ENCODE measurements at places on chromosomes 5 and 9.

GRCh38 chr5:86565197-86565789 lies 52.4 kb upstream of the COX7C start:
- DNase-seq = no peak

DNA sequence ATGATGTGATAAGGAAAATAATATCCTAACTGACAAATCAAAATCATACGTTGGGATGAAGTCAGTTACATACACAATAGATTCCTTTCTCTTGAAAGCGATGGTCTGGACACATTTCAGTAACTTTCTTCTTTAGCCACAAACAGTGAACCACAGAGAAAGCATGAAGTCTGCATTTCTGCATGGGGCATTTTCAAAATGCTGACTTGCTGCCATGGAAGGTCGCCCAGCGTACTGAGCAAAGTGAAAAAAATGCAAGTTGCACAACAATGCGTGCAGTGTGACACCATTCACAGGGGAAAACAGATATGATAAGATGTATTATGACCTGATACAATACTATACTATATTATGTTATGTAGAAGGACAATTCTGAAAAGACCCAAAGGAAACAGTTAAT lies 146.3 kb downstream of the SNX18 start:
- no peak for DNase-seq

DNA sequence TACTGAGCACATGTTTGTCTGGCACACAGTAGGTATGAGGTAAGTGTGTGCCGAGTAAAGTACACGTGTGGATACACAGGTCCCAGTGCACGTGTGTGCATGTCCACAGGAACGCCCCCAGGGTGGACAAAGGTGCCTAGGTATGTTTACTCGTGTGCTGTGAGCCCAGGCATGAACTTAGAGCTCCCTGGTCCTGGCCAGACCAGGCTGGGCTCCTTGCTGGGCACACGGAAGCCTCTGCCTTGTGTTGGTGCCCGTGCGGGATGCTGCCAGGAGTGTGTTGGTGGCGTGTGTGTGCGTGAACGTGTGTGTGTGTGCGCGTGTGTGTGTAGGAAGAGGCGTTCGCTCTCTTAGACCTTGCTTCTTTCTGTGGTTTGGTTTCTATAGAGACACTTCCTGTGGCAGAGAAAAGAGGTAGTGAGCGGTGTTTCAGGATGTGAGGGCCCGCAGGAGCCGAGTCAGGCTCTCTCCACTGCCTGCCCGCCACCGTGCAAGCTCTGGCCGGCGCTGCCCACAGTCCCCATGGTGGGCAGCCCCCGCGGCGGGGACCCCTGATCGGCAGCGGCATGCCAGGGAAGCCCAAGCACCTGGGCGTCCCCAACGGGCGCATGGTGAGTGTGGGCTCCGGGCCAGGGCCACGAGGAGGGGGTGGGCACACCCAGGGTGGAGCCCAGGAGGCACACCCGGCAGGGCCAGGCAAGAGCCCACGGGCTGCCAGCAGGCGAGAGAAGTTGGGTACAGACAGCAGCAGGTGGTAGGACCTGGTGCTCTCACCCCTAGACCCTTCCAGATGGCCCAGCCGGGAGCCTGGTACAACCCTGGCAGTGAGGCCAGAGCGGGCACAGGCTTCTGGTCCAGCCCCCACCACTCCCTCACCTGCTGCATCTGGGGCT lies at the start of gene RGS14:
Gene RGS14 (plus strand): TSS at position 466 of the 893 bp plus-strand sequence. CDS start 101 bp downstream, at position 567.
- DNase-seq = peak; percentile 74

- peak; percentile 58 for DNase-seq
Measured at GRCh38 chr9:33458444-33458843, 11.1 kb upstream of the AQP3 start.

- no peak for DNase-seq
Measured at GRCh38 chr5:136194576-136194975, 1.6 kb upstream of the SMIM32 start.
